ENCODE measurements at places on chromosomes 11 and 22.

DNA sequence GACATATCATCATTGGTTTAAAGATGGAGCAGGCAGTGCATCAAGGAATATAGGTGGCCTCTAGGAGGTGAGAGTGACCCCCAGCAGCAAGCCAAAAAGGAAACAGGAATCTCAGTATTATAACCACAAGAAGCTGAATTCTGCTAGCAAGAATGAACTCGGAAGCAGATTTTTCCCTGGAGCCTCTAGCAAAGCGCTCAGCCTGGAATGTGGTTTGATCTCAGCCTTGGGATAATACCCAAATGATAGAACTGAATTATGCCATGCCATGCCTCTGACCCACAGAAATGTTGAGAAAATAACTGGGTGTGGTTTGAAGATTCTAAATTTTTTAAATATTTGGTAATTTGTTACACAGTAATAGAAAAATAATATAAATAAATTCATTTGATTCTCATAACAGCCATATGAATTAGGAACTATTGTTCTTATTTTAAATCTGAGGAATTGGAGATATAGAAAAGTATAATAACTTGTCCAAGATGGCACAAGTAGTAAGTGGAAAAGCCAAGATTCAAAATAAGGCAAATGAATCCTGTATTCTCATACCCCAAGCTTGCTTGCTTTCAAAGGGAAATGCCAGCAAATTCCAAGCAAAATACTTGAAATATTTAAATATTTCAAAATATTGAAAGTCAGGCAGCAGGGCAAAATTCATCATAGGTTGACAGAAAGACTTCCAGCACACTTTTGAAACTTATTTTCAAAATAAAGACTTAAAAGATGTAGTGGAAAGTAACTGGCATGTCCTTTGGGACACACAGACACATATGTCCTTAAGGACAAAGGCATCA lies 567.4 kb downstream of the KCNA4 start:
- DNase-seq: no peak

DNA sequence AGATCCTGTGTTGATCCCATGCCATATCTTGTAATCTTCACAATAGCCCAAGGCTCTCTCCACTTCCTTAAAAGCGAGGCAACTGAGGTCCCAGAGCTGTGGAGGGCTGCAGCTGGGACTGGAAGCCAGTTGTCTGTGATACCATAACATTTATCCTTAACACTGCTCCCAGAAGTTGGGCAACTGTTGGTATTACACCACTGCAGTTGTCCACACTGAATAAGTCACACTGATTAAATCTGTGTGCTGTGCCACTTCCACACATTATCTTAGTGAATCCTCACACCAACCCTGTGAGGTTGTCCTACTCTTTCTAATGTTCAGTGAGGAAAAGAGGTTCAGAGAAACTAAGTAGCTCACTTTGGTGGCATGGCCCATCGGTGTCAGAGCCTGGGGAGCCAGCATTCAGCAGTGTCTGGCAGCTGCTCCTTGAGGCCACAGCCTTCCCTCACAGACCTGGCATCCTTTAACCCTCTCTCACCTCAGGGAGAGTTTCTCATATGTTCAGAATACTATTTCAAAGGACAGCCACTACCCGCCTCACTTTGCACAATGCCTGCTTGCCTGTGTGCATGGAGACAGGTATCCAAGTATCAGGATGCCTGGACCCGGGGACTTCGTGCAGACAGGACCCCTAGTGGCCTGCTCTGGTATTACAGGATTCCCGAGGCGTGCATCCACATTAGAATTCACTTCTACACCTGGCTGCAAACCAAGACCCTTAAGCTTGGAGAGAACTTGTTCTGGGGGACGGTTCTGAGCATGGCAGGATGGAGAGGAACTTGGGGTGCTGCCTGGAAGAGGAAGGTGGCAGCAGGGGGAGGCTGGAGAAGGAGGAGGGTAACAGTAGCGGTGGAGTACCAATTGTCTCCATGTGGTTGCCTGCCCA lies 221.9 kb upstream of the TBCEL start:
- peak; percentile 28 for DNase-seq

DNA sequence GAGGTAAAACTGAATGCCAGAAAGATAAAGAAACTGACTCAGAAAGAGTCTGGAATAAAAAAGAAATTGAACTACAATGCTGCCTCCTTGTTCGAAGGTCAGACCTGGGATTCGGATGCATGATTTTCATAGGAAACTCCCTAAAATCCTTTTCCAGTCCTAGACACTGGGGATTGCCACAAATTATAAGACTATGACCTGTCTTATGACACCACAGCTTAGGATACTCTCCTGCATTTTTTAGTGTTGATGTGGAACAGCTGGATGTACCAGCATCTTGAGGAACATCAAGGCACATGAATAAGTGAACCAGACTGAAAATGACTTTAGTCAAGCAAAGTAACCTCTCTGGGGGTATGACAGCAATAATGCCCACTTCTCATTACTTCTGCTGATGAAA lies 9.0 kb downstream of the KIRREL3 start:
- no peak for DNase-seq

- DNase-seq: no peak
Observed at GRCh38 chr11:33630936-33631748, 69.5 kb downstream of the C11orf91 start.

GRCh38 chr11:108694846-108695245 lies 30.0 kb downstream of the DDX10 start:
- no peak for DNase-seq

- no peak for DNase-seq
Observed at GRCh38 chr11:69394234-69394868, 87.1 kb upstream of the LINC01488 start.

- DNase-seq: no peak
Observed at GRCh38 chr11:69770540-69770939, 4.6 kb downstream of the FGF4 start.

- DNase-seq: no peak
Observed at GRCh38 chr11:17547051-17547577, at the start of gene OTOG. TSS of gene OTOG (plus strand) at chr11:17547259. CDS start at chr11:17547373, 114 bp downstream.

GRCh38 chr22:49786976-49787706 lies 40.5 kb downstream of the BRD1 start:
- no peak for DNase-seq

- DNase-seq: no peak
Observed at GRCh38 chr22:30675436-30675835, 7.8 kb upstream of the DUSP18 start.

DNA sequence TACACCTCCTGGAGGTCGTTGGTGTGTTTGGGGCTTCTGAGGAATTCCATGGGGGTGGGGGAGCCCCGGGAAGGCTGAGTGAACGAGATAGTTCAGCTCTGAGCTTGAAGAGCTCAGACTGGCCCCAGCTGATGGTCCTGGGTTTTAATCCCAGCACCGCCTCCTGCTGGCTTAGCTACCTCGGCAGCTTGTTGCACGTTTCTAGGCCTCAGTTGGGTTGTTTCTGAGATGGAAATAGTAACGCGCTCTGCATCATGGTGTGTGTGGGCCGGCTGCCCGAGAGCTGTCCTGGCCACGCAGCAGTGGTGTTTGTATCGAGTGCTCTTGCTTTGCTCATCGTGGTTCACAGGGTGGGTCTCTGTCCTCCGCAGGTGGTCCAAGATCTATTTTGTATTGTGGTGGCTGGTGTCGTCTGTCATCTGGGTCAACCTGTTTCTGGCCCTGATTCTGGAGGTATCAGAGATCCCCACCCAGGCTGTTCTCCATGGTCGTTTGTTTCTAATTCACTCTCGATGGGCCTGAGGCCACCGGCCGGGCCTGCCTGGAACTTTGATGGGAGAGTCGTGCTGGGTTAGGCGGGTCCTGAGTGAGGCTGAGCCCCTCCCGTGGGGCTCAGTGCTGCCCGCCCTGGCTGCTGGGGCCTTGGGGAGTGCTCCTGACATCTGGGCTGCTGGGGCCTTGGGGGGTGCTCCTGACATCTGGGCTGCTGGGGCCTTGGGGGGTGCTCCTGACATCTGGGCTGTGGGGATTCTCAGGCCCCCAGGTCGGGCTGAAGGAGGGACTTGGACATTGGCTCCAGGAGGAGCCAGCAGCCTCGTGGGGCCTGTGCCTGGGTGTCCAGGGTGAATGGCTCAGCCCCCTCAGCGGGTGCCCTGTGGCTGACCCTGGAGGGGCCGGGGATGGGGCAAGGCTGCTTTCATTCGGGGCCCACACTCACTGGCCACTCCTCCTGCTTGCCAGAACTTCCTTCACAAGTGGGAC lies 37.7 kb downstream of the TPCN2 start:
- DNase-seq: no peak

- no peak for DNase-seq
Observed at GRCh38 chr11:122170815-122171475, 54.9 kb upstream of the BLID start.

- DNase-seq: no peak
Observed at GRCh38 chr11:73121692-73122091, 20.4 kb downstream of the FCHSD2 start.

GRCh38 chr11:94926698-94927237 lies 46.6 kb downstream of the CWC15 start:
- DNase-seq: no peak

- DNase-seq: no peak
Observed at GRCh38 chr11:34150494-34151151, 45.2 kb downstream of the NAT10 start.

DNA sequence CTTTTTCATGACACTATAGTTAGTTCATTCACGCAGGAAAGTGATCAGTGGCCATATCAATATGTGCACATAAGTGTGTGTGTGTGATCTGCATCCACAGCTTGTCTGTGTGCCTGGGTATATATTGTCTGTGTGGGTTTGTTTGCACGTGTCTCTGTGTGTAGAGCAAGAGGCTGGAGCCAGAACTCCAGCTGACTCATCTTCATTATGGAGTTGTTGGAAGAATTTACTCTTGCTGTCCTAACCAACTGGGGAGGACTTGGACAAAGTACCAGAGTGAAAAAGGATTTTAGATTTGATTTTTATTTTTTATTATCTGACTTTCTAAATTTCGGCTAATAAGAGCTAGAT lies 63.9 kb downstream of the TP53I11 start:
- no peak for DNase-seq

DNA sequence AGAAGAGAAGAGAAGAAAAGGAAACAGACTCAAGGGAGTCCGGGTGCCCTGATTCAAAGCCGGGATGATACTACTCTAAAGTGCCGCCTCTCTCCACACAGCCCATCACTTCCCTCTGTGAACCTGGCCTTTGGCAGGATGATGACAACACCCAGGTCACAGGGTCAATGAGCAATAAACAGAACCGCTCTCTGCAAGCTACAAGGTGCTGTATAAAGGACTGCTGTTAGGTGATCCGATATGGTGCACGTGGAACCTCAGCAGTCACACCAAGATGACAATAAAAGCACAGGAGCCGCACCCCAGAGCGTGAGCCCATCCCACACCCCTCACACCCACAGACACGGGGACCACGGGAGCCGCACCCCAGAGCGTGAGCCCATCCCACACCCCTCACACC lies 10.7 kb downstream of the TTLL1 start:
- DNase-seq: no peak

GRCh38 chr11:62399878-62400266 lies 19.0 kb upstream of the SCGB1A1 start:
- DNase-seq: no peak

GRCh38 chr22:43885786-43886185 lies 6.0 kb downstream of the PNPLA5 start:
- no peak for DNase-seq

- DNase-seq: no peak
Observed at GRCh38 chr11:45173064-45173463, 26.6 kb downstream of the PRDM11 start.

GRCh38 chr11:102630598-102631448 lies 5.7 kb upstream of the MMP20 start:
- DNase-seq: no peak

DNA sequence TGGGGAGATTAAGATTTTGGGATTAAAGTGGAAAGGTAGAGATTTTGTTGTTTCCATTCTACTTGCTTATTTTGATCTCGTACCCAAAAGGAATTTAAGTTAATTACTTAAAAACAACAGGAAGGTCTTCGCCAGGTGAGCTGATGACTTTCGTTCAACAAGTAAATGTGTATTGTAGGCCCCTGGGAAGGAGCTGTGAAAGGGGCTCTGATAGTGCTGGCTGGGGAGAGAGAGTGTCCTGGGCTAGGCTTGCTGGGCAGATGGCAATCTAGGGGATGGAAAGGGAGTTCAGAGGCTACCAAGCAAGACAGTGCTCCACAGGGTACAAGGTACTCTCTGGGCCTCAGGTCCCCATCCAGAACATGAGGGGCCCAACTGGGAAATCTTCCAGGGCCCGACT lies 189.4 kb downstream of the CEP164 start:
- no peak for DNase-seq

DNA sequence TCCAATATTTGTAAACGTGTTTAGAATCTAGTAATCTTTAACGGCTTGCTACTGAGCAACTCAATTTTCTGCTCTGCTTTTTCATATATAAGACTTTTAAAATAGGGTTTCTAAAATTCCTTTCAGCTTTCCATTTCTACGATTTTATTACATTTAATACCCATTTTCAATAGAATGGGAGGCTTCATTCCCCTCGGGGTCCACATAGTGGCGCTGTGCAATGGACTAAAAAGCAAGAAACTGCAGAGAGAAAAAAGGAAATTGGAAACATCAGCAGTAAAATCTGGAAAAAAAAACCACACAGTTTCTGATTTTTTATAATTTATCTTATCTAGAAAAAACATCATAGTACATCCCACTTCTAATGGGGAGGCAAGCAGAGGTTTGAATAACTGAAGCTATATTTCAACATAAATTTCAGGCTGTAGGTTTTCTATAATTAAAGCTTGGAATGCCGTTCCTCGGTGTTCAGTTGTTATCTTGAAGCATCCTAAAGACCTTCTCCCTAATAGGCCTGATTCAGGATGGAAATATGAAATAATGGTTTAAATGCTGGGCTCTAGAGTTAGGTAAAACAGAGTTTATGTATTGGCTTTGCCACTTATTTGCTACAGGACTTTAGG lies 18.7 kb upstream of the JHY start:
- no peak for DNase-seq

- no peak for DNase-seq
Observed at GRCh38 chr11:88402192-88402715, 64.7 kb upstream of the CTSC start.

DNA sequence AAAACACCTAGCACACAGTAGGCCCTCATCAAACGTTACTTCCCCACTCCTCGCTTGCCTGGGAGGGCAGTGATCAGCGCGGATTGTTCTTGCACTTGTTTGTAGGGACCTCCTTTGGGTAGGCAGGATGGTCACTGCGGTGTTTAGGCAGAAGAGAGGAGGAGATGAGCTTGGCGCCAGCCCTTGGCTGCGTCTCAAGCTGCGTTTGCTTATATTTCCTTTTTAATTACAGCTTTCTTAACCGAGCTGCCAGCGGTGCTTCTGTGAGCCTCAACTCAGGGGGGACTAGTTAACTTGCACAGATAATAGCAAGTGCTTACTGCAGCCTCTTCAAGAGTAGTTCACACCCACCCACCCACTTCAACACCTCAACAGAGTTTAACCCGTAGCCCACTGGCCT lies 15.1 kb downstream of the IFT27 start:
- DNase-seq: no peak

DNA sequence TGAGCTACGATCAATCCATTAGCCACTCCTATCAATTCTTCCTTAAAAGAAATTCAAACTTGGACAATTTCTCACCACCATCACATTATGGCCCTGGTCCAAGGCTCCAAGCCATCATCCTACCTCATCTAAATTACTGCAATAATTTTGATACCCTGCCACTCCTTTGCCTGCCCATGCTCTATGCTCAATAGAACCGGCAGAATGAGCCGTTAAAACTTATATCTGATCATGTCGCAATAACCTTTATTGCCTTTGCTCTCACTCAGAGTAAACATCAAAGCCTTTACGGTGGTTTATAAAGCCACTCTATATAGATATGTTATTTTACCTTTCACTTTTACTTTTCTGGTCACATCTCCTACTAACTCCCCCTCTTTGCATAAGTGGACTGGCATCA lies 2392.1 kb upstream of the RAG2 start:
- no peak for DNase-seq

GRCh38 chr11:125402435-125402834 lies 93.6 kb downstream of the FEZ1 start:
- no peak for DNase-seq

All from activated CD4-positive, alpha-beta T cell treated with anti-CD3 and anti-CD28 coated beads for 24 hours (primary cell).